ENCODE measurements at places on chromosomes 4 and X.
A peak's percentile ranks its signal among the peaks of the same experiment; 100 is the strongest.

- DNase-seq, result no peak
Measured at GRCh38 chr4:25129917-25130316, 30.3 kb downstream of the SEPSECS start.

- no peak for DNase-seq
Measured at GRCh38 chr4:188408244-188409030, 269.2 kb downstream of the TRIML1 start.

DNA sequence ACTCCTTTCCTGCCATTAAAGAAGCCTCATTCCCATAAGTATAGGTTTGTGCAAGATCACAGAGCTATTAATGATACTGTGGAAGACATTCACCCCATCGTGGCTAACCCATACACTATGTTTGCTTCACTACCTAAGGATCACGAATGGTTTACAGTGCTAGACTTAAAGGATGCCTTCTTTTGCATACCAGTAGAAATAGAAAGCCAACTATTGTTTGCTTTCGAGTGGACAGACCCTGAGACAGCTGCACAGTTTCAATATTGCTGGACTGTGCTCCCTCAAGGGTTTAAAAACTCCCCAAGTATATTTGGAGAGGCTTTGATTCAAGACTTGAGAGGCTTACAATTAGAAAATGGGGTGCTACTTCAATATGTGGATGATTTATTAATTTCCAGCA is 16.0 kb upstream of the PAPSS1 start:
- DNase-seq, result no peak

DNA sequence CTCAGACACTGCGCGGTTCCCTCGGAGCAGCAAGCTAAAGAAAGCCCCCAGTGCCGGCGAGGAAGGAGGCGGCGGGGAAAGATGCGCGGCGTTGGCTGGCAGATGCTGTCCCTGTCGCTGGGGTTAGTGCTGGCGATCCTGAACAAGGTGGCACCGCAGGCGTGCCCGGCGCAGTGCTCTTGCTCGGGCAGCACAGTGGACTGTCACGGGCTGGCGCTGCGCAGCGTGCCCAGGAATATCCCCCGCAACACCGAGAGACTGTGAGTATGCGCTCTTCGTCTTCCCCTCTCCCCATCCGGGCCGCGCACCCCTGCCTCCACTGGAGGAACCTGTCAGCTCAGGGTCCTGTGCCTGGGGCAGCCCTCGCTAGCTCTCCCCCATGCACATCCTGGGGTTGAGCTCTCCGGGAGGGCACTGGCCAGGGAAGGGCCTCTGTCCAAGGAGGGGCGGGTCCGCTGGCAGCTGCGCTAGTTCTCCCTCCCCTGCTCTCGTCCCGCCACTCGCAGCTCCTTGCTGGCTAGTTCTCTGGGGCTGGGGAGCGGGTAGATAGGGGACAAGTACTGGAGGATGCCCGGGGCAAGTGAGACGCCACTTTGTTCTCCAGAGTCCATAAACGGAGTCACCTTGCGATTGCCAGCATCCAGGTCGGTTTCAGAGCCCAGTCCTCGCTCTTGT is 2.2 kb downstream of the SLIT2 start:
- DNase-seq, result no peak

- peak; percentile 5 for DNase-seq
Measured at GRCh38 chrX:76279007-76279406, 106.1 kb downstream of the PBDC1 start.

DNA sequence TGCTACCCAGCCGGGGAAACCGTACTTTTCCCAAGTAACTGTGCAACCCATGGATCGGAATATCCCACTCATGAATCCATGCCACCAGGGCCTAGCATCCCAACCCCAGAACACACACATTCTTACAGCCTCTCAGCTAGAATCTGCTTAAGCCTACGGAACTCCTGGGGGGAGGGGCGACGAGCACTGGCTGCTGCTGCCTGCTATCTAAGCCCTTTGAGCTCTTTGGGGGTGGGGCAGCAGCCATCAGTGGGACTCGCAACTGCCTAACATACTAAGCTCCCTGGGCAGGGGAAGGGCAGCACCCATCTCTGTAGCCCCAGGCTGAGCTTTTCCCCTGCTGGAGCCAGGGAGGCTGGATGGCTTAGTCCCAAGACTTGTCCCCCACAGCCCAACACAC is 28.6 kb downstream of the NUDT10 start:
- DNase-seq, result no peak

DNA sequence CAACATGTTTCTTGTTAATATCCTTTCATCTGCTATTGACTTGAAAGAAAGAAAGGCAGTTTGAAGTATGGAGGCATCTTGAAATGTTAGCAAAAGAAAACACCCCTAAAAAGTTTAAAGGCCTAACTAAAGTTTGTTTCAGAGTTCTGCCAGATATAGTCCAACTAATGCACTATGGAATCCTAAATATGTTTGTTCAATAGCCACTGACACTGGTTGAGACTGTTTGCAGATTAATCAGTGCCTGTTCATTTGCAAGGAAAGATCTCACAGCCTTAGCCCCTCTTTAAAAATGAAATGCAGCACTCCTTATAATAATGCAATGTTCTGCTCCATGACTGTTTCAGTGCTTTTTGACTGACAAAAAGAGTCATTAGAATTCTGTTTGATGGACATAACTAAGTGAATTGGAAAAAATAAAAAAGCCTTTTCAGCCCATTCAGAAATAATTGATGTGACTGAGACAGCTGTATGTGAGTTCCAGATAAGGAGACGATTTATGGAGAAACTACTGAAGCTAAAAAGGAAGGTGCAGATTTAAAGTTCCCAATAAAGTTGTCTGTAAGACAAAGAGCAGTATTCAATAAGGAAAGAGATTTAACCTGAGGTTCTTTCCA is 192.0 kb downstream of the PCDH7 start:
- DNase-seq, result no peak
